ENCODE measurements at places on chromosomes 3 and 15.

DNA sequence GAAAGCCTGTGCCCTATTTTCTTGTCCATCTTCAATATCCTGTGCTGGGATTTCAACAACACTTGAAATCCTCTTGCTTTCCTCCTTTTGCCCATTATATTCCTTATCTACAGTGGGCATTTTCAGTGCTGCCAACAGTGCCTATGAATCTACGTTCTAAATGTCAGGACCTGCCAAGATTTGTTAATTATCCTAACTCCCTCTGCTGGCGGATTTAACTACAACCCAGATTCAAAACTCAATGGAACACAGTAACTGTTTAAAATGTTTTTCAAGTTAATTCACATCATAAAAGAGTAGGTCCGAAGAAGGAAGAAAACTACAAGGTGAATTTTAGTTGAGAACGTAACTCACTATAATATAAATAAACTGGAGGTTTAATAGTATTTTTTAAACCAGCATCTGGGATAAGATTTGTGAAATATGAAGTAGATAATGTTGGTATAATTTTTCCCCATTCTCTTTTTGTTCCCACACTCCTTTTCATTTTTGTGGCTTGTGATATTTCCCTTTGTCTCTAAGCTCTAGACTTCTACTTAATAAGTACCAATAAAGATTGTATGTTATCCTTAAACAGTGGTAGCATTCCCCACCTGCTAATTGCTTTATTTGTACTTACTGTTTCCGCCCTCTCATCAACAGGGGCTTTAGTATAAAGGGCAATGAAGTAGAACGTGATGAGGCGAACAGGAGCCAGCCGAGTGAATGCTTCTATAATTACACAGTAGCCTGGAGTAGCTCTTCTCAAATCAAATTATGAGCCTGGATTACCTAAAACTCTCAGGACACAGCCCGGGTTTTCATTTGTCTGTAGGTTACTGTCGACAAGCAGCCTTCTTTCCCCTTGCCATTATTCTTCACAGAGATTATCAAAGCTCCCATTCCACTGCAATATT is 302.5 kb upstream of the ATP11B start:
- H3K4me3 ChIP-seq, result no peak overlapping the region
- no peaks in the 10 kb centered on the region for H3K36me3 ChIP-seq
- no peaks in the 10 kb centered on the region for H3K27me3 ChIP-seq
- H3K4me1 ChIP-seq, result no peaks in the 10 kb centered on the region

- no peaks in the 10 kb centered on the region for H3K36me3 ChIP-seq
- peaks cover 3% of the 10 kb centered on the region for H3K27me3 ChIP-seq
- H3K27ac ChIP-seq, result no peak overlapping the region
- peaks cover 17% of the 10 kb centered on the region for H3K4me1 ChIP-seq
- DNase-seq, result no peak
These were observed 108.5 kb downstream of the CHSY1 start for GRCh38 chr15:101143321-101143720.

DNA sequence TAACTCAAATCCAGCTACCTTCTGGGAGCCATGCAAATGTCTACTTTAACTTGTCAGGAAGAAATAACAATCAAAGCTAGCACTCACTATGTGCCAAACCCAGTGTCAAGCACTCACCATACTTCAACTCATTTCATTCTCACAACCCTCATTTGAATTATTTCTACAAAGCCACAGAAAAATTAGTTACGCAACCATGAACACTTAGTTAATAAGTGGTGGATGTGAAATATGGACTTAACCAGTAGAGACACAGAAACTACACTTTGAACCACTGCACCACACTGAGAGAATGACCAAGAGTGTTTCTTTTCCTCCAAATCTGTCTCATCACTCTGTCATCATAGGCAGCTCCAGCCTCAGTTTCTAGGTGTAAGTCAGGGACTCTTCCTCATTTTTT is 91.0 kb upstream of the MBNL1 start:
- no peaks in the 10 kb centered on the region for H3K27me3 ChIP-seq
- H3K36me3 ChIP-seq, result no peaks in the 10 kb centered on the region
- H3K4me1 ChIP-seq, result peaks cover 11% of the 10 kb centered on the region

DNA sequence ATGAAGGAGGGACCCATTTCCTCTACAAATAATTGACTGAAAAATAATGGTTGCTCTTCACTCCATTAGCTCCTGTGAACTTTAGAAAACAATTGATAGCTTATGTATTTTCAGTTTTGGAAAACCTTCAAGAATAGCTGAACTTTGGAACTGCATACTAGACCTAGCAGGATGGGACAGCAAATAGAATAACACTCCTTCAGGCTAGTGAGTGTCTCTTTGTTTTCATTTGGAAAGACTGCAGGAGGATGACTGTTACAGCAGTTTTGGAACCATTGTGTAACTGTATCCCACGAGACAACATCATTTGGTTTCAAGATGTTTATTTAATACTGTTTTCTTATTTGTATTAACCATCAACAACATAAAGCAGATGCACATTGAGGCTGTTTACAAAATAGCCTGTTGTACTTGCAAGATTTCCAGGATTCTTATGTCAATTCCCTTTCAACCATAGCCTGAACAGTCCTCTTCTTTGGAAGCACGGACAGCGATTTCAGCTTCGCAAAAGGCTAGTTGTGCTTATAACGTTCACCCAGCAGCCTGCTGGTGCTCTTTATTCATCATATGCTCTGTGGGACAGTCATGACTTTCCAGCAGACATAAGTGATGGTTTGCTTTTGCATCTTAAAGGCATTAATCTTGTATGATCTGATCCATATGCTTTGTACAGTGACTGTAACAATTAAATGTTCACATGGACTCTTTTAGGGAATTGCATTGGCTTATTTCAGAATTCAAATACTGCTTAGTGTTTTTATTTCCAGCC is 335.5 kb downstream of the IL5RA start:
- no peaks in the 10 kb centered on the region for H3K4me1 ChIP-seq
- no peak for DNase-seq
- no peaks in the 10 kb centered on the region for H3K27me3 ChIP-seq
- no peak overlapping the region for H3K4me3 ChIP-seq

- H3K4me1 ChIP-seq, result peaks cover 16% of the 10 kb centered on the region
- peaks cover 31% of the 10 kb centered on the region for H3K27me3 ChIP-seq
- H3K36me3 ChIP-seq, result no peaks in the 10 kb centered on the region
- no peak overlapping the region for H3K27ac ChIP-seq
These were observed 13.6 kb downstream of the IGDCC4 start for GRCh38 chr15:65409036-65409631.
